Lung (tissue), 17 donors: ENCODE measurements at places on chromosomes 2 and 18. TPM values are rescaled to one million over a fixed set of nuclear protein-coding genes. Genes with fewer than 3 reads are reported as not detected.
A peak's percentile ranks its signal among the peaks of the same experiment; 100 is the strongest.

Gene ALPI
- not detected for total RNA-seq

Gene PRKAG3
- total RNA-seq: not detected

Gene ABCA12
- total RNA-seq: 2.2 TPM

Gene CD28
- total RNA-seq: 1.0 TPM

Gene SEPTIN10
- total RNA-seq: 63.9 TPM

Gene HJURP
- total RNA-seq: 2.0 TPM

- no peak overlapping the region for H3K27ac ChIP-seq
- no peaks in the 10 kb centered on the region for H3K27me3 ChIP-seq
- H3K36me3 ChIP-seq: no peaks in the 10 kb centered on the region
- DNase-seq: peak; percentile 12
- H3K4me3 ChIP-seq: no peak overlapping the region
These were observed 79.6 kb downstream of the LRATD1 start for GRCh38 chr2:14712111-14712510.

GRCh38 chr2:118622913-118623312 lies 224.5 kb downstream of the EN1 start:
- no peak for DNase-seq
- peaks cover 3% of the 10 kb centered on the region for H3K27me3 ChIP-seq
- H3K4me1 ChIP-seq: no peaks in the 10 kb centered on the region
- H3K27ac ChIP-seq: no peak overlapping the region

DNA sequence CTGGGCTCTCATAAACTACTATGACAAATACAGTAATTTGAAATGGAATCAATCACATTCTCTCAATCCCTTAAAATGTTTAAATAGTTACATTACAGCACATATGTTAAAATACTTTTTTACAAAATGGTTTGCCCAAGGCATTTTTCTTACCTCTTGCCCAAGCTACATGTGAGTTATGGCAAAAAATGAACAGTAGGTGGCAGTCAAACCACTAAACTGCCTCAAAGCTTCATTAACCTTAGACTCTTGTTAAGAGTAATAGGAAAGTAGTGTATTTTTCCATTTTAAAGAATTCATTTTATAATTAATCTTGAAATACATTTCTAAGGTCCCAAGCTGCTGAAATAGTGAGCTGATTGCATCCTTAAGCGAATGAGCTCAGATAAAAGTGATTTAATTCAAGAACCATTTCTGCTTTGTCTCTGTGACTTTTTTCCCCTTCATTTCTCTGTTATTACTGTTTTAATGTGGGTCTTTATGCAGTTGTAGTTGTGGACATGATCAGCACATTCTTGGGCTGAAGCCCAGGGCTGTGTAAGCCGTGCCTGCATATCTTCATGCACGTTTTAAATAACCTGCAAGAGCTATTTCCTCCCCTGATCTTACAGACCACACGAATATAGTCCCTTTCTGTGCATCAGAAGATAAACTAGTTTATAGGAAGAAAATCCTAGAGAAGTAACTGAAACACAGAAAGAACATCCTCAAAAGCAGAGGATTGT lies 311.8 kb downstream of the LNPK start:
- H3K27me3 ChIP-seq: no peaks in the 10 kb centered on the region
- H3K36me3 ChIP-seq: no peaks in the 10 kb centered on the region
- H3K27ac ChIP-seq: no peak overlapping the region

GRCh38 chr2:105515581-105516415 lies 116.9 kb upstream of the FHL2 start:
- H3K27me3 ChIP-seq: no peaks in the 10 kb centered on the region
- DNase-seq: no peak
- H3K4me3 ChIP-seq: no peak overlapping the region
- H3K27ac ChIP-seq: peak overlapping the region; percentile 75
- no peaks in the 10 kb centered on the region for H3K4me1 ChIP-seq

GRCh38 chr2:147425437-147426029 lies 419.3 kb upstream of the ACVR2A start:
- peak; percentile 28 for DNase-seq
- no peaks in the 10 kb centered on the region for H3K27me3 ChIP-seq
- no peaks in the 10 kb centered on the region for H3K36me3 ChIP-seq
- H3K27ac ChIP-seq: no peak overlapping the region

GRCh38 chr2:219128396-219128795 lies 32.2 kb downstream of the NHEJ1 start:
- DNase-seq: no peak
- no peaks in the 10 kb centered on the region for H3K27me3 ChIP-seq
- H3K4me3 ChIP-seq: no peak overlapping the region
- H3K4me1 ChIP-seq: peaks cover 13% of the 10 kb centered on the region
- H3K27ac ChIP-seq: no peak overlapping the region
- H3K36me3 ChIP-seq: no peaks in the 10 kb centered on the region

DNA sequence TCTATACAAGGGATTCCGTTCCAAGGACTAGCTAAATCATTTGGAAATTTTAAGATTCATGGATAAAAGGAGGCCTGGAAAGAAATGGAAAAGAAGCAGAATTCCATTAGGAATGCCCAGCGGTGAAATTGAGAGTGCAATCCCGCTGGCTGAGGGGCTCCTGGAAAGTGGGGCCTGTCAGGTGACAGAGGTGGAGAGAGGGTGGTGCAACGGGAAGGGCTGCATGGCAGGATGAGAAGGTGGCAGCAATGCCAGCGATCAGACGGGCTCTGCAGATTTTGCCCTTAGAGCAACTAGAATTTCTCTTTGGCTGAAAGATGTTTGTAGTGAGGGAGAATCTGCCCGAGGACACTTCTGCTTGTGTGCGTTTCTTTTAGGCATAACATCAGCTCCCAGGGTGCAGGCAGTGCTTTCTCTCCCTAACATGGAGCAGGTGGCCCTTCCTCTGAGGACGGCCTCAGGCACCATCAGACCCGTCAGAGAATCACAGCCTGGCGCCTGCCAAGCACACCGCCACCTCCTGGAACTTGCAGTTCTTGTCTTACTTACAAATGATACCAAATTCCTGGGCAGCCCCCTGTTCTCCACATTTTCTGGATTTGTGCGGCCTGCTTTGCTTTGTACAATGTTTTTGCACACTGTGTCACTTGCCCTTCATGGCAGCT lies 261.6 kb downstream of the NDUFA10 start:
- no peak overlapping the region for H3K27ac ChIP-seq
- peak; percentile 11 for DNase-seq
- H3K4me1 ChIP-seq: peaks cover 3% of the 10 kb centered on the region
